Activated naive CD4-positive, alpha-beta T cell treated with Interleukin-2 at 50 U/mL for 16 hours (primary cell): ENCODE measurements at places on chromosomes 7 and 10.

GRCh38 chr7:82015751-82016150 is 245.9 kb upstream of the HGF start:
- DNase-seq: no peak

DNA sequence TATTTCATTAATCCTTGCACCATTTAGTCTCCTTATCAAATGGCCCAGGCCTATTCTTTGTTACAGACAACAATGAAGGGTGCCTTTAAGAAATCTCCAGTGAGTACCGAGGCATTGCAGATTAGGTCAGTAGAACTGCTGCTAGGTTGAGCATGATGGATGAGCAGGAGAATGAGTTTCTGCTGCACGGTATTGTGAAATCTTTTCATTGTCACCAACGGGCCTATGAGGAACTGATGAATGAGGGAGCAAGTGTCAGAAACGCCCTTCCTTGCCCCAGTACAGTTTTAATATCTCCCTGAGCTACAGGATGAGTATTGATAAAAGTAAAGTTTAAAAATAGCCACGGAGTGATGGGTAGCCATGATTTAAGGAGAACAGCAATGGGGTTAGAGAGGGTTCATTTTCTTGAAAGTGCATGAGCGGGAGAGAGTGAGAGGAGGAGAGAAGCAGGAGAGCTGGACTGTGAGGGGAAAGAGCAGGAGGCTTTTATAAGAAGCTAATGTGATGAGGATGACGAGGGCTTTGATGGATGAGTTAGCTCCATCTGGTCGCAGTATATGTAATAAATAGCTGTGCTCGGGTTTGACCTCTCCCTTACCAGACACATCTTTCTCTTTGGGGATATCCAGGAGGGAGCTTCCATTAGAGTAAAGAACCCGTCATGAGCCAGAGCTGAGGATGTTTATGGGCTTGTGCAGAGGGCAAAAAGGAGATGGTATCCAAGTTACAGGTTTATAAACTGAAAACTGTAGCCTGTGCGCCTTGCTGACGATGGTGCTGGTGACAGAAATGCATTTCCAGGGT is 526.1 kb downstream of the LRMDA start:
- DNase-seq: no peak

DNA sequence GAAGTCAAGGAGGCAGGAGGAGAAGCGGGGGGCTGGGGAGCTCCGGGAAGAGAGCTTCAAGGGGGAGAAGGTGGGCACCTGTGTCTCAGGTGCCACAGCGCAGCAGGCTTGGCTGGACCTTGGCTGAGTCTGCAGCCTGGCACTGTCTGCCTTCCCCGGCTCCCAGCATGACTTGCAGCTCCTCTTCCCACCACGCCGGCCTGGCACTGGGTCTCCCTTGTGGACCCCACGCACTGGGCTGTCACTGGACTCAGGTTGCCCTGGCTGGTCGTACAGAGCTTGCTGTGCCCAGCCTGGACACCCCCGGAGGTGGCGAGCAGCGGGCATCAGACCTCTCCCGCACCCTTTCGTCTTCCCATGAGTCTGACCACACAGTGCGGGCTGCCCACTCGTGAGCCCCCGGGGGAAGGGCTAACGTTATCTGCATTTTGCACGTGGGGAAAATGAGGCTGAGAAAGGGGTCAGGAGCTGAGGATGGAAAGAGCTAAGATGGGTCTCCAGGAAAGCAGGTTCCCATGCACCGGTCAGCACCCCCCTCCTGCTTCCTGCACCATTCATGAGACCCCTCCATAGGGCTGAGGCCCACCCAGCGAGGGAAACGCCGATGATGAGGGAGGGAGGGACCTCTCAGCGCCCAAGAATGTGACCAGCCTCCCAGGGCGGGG is 40.3 kb upstream of the PSMG3 start:
- DNase-seq: no peak

GRCh38 chr7:51679358-51679757 is 362.7 kb upstream of the COBL start:
- no peak for DNase-seq

- DNase-seq: no peak
These were observed 16.7 kb downstream of the SKIDA1 start for GRCh38 chr10:21508706-21509331.

DNA sequence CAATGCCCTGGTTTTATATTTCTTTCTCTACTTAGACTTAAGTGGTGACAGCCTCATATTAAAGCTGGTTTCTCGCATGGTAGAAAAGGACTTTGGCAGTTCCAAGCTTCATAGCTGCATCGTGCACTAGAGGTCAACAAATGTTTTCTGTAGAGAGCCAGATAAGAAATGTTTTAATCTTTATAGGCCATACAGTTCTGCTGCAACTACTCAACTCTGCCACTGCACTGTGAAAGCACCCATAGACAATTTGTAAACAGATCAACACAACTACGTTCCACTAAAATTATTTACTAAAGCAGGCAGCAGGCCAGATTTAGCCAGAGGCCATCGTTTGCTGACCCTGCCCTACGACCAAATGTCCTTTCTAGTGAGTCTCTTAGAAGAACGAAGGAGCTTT is 36.7 kb downstream of the CSGALNACT2 start:
- DNase-seq: no peak

- DNase-seq: no peak
These were observed 64.1 kb downstream of the MINDY3 start for GRCh38 chr10:15796098-15796759.

- no peak for DNase-seq
These were observed 61.0 kb downstream of the CFAP46 start for GRCh38 chr10:132881186-132881920.

- no peak for DNase-seq
These were observed 1.9 kb downstream of the RSBN1L start for GRCh38 chr7:77698042-77698625.

- DNase-seq: no peak
These were observed 163.7 kb upstream of the CDC14C start for GRCh38 chr7:48760528-48761265.

- DNase-seq: peak; percentile 17
These were observed 108.5 kb upstream of the TMEM168 start for GRCh38 chr7:112898432-112899290.

DNA sequence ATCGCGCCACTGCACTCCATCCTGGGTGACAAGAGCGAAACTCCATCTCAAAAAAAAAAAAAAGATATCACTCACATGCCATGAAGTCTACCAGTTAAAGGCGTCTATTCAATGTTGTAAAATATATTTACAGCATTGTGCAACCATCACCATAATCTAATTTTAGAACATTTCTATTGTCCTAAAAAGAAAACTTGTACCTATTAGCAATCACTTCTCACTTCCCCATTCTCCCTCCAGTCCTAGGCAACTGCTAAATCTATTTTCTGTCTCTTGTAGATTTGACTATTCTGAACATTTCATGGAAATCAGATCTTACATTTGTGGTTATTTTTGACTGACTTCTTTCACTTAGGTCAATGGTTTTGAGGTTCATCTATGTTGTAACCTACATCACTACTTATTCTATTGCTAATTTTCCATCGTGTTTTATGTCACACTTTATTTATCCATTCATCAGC is 25.2 kb upstream of the OTUD1 start:
- DNase-seq: no peak

GRCh38 chr7:51304729-51305128 is 11.9 kb downstream of the COBL start:
- no peak for DNase-seq

DNA sequence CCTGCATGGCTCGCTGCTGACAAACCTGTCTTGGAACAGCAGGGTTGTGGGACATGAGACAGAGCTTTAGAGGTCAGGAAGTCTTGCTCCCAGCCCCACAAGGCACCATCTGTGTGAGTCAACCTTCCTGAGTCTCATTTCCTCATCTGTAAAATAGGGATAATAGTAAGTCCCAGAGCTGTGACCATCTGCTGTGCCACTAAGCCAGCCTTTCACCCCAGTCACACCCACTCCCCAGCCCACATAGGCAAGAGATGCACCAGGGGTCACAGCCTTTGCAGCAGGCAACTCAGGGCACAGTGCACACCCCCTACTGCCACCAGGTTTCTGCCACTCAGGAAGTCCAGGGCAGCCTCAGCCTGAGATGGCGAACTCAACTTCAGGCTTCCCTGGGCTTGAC is 29.4 kb upstream of the CDH23 start:
- no peak for DNase-seq

GRCh38 chr10:48649349-48649944 is 35.2 kb upstream of the WDFY4 start:
- DNase-seq: no peak

- no peak for DNase-seq
These were observed 705.7 kb upstream of the IGFBP3 start for GRCh38 chr7:46626691-46627310.

GRCh38 chr7:11313801-11314200 is 340.1 kb downstream of the PHF14 start:
- DNase-seq: no peak

DNA sequence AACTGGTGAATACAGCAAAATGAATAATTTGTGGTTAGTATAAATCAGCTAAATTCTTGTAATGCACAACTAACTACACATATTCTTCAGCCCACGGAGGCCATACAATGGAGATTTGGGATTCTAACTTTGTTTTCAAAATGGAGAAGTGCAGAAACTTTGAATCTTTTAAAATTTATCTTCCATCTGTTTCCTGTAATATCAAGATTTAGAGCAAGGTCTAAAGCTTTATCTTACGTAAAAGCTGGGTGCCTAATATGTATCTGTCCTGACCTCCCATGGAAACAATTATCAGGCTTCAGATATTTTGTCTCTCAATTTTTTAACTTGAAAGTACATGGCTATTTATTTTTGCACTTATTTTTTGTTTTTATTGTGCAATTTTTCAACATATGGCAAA is 5.0 kb upstream of the AHR start:
- DNase-seq: no peak

- no peak for DNase-seq
These were observed 24.8 kb upstream of the DLD start for GRCh38 chr7:107865956-107866775.

DNA sequence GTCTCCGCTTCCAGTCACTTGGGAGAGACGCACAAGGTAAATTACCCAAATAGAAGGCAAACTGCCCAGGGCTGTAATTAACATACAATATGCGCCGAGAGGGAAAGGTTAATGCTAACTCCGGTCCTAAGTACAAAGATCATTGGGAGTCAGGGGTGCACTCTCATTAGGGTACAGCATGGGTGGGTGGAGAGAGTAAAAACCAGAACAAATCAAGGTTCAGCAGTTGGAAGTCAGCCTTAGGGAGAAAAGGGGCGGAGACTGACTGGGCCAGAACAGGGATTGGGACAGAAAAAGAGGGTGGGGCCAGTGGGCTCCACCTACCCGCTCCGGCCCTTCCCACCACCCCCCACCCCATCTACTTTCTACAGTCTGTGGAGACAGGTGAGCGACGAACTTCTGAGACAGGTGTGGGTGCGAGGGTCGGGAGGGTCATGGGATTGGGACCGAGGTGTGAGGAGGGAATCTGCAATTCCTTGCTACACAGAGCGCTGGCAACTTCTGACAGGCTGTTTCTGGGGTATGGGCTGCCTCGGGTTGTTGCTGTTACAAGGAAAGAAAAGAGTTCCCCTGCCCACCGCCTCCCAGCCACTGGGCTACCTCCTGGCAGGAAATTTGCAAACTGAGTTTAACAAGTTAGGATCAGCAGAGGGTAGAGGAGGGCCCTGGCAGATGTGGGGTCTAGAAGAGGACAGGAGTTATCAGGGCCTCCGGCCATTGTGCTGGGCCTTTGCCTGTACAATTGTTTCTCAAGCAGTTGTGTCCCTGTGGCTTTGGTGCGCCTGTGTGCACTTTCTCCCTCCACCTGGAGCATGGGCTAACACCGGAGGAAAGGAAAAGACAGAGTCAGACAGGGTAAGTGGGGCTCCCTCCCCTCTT is at the start of gene TMEM139:
Gene TMEM139 (plus strand): TSS at position 368 of the 879 bp plus-strand sequence. CDS start 1,000 bp downstream, outside the sequence.
- DNase-seq: no peak

DNA sequence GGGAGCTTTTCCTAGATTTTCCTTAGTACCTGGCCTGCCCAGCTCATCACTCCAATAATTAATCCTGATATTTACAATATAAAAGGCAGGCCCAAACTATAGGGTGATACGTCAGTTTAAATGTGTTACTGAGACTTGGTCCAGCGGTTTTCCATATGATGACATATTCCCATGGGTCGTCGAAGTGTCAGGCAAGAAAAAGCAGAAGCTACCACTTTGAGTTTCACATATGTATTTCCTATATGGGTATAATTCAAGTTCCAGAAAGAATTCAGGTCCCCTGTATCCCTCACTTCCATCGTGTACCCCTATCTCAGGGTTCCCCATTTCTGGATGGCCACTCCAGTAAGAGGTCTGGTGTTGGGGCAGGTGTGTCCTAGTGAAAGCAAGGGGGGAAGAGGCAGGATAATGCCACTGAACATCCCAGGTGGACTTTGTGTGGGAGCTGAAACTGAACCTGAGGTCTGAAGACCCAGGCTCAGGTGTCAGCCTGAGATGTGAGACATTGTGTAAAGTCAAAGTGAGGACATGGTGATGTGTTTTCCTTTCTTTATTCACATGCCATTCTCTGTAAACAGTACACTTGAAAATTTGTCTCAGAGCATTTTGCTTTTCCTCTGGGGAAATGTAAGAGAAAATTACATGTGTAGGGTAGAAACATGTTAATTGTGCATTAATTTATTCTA is 167.8 kb downstream of the PLXDC2 start:
- DNase-seq: no peak

GRCh38 chr7:115058726-115059125 is 136.8 kb downstream of the MDFIC start:
- DNase-seq: no peak

- no peak for DNase-seq
These were observed 101.5 kb downstream of the JCAD start for GRCh38 chr10:29957907-29958331.

DNA sequence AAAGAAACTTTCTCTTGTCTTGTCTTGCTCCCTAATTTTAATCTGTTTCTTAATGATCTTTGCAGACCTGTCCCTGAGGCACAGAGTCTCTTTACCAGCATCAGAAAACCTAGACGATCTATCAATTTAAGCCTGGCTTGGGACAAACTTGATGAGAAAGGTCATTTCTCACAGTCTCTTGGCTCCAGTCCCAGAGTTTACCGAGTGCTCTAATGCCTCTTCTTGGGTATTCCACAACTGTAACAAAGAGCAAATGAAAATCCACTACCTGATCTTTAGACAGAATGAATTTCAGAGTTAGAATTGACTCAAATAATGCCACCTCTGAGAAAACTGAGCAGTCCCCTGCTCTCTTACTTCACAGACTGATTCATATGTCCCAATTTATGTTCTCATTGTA is 106.4 kb upstream of the DNAJB12 start:
- DNase-seq: no peak

GRCh38 chr10:11018432-11018841 is 765 bp downstream of the CELF2 start:
- peak; percentile 6 for DNase-seq

- no peak for DNase-seq
These were observed 185.4 kb downstream of the DOCK4 start for GRCh38 chr7:112020800-112021199.

DNA sequence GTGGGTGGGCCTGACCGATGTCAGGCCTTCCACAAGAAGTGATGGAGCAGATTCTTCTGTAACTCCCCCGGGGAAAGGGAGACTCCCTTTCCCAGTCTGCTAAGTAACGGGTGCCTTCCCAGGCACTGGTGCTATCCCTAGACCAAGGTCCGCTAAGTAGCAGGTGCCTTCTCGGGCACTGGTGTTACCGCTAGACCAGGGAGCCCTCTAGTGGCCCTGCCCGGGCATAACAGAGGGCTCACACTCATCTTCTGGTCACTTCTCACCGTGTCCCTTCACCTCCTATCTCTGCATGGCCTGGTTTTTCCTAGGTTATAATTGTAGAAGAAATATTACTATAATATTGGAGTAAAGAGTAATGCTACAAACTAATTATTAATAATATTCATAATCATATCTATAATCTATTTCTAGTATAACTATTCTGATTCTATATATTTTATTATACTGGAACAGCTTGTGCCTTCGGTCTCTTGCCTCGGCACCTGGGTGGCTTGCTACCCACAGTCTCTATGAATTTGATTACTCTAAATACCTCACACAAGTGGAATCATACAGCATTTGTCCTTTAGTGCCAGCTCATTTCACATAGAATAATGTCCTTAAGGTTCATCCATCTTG is 1378.7 kb downstream of the XPNPEP1 start:
- DNase-seq: no peak
